CD4-positive, alpha-beta memory T cell (primary cell): ENCODE measurements at places on chromosomes 7 and 10.
A peak's percentile ranks its signal among the peaks of the same experiment; 100 is the strongest.

- no peaks in the 10 kb centered on the region for H3K27me3 ChIP-seq
- H3K27ac ChIP-seq = no peak overlapping the region
- no peak overlapping the region for H3K4me3 ChIP-seq
- no peak for DNase-seq
- H3K4me1 ChIP-seq = no peaks in the 10 kb centered on the region
Measured at GRCh38 chr7:15158141-15158810, 255.7 kb upstream of the DGKB start.

GRCh38 chr7:116502201-116503096 lies 2.9 kb downstream of the CAV2 start:
- H3K4me3 ChIP-seq = no peak overlapping the region
- DNase-seq = no peak
- no peaks in the 10 kb centered on the region for H3K36me3 ChIP-seq
- H3K27me3 ChIP-seq = peaks cover 24% of the 10 kb centered on the region
- peaks cover 18% of the 10 kb centered on the region for H3K4me1 ChIP-seq
- no peak overlapping the region for H3K27ac ChIP-seq

DNA sequence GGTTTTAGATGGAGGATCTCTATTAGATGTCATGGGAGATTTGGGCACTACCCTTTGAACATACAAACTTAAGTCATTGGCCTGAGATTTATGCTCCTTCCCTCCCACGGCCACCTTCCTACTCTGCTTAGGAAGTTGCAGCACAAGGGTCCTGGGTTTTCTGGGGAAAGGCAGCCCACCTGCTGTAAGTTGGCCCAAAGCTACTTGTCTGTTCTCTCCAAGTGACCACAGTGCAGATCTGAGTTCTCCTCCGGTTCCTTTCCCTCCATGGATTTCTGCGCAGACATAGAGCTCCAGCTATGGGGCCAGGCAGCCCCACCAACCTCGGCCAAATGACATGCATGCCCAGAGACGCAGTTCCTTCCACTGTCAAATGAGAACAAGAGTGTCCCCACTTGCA lies 12.8 kb upstream of the C10orf53 start:
- no peak overlapping the region for H3K4me3 ChIP-seq
- no peaks in the 10 kb centered on the region for H3K27me3 ChIP-seq
- no peak for DNase-seq
- H3K27ac ChIP-seq = no peak overlapping the region

DNA sequence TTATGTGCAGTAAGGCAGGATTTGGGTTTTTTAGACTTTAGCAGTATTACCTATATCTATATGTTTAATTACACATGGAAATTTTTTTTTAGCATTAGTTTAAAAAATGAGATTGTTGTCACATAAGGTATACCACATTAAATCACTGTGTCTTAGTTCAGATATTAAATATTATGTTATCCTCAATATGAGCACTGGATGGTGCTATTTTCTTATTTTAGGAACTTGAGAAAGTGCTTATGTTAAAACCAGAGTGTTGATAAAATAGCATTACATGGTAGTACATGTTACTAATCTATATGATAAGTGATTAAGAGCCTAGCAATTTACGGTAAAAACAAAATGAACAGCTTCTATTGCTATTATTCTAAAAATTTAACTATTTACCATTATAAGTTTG lies 28.8 kb downstream of the MIOS start:
- no peaks in the 10 kb centered on the region for H3K27me3 ChIP-seq
- no peak overlapping the region for H3K27ac ChIP-seq
- no peak for DNase-seq
- no peaks in the 10 kb centered on the region for H3K4me1 ChIP-seq
- H3K4me3 ChIP-seq = no peak overlapping the region
- no peaks in the 10 kb centered on the region for H3K36me3 ChIP-seq

DNA sequence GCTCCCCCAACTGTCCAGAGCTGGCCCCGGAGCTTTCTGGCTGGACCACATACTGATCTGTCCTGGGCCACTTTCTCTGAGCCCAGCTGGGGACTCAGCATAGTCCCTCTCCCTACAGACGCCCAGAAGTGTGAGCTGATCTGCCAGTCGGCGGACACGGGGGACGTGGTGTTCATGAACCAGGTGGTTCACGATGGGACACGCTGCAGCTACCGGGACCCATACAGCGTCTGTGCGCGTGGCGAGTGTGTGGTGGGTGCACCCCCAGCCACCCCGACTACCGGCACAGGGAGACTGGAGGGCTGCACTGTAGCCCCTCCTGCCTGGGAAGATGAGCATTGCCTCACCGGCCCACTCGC lies 41.8 kb downstream of the TBATA start:
- H3K27me3 ChIP-seq = no peaks in the 10 kb centered on the region
- H3K4me3 ChIP-seq = no peak overlapping the region
- H3K4me1 ChIP-seq = no peaks in the 10 kb centered on the region
- no peaks in the 10 kb centered on the region for H3K36me3 ChIP-seq
- DNase-seq = no peak

- no peak overlapping the region for H3K27ac ChIP-seq
- no peaks in the 10 kb centered on the region for H3K36me3 ChIP-seq
- H3K4me3 ChIP-seq = no peak overlapping the region
- H3K27me3 ChIP-seq = no peaks in the 10 kb centered on the region
Measured at GRCh38 chr10:97121041-97121440, 64.7 kb downstream of the SLIT1 start.

DNA sequence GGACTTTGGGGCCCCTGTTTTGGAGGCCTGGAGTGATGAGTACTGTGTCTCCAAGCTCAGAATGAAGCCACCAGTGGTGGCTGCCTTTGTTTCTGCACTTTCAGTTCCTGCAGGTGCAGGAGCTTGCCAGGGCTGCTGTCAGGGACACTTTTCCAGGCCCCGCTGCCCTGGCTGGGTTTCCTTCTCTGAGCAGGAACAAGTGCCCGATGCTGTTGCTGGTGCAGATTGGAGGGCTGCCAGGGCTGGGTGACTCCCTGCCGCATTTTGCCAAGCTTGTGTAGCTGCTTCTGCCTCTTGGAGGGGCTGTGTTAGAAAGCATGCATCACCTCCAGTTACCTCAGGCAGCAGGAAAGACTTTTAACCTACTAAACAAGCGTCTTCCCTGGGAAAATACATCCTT lies 211.1 kb downstream of the MGMT start:
- H3K4me1 ChIP-seq = no peaks in the 10 kb centered on the region
- DNase-seq = no peak
- no peaks in the 10 kb centered on the region for H3K27me3 ChIP-seq

GRCh38 chr7:85776691-85777345 lies 590.0 kb upstream of the SEMA3D start:
- no peak overlapping the region for H3K4me3 ChIP-seq
- no peak overlapping the region for H3K27ac ChIP-seq
- H3K27me3 ChIP-seq = no peaks in the 10 kb centered on the region

DNA sequence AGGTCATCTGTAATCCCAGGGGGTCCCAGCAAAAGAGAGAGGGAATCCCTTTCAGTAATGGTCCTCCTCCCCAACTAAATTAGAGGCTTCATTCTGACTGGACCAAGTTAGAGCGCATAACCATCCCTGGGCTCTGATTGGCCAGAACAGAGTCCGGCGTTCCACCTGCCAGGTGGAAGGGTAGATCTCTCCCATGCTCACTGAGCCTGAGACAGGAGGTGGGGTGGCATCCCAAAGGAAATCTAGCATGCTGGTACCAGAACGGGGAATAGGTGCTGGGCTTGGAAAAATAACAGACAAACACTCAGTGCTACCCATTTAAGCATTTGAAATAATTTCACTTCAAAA lies 21.0 kb upstream of the TSPAN33 start:
- DNase-seq = no peak
- no peak overlapping the region for H3K4me3 ChIP-seq
- no peak overlapping the region for H3K27ac ChIP-seq
- no peaks in the 10 kb centered on the region for H3K4me1 ChIP-seq

GRCh38 chr10:70967591-70968587 lies 79.5 kb upstream of the PCBD1 start:
- no peak for DNase-seq
- H3K36me3 ChIP-seq = no peaks in the 10 kb centered on the region
- H3K4me1 ChIP-seq = no peaks in the 10 kb centered on the region
- no peak overlapping the region for H3K4me3 ChIP-seq

- DNase-seq = no peak
- H3K27ac ChIP-seq = peak overlapping the region; percentile 64
- peaks cover under 1% of the 10 kb centered on the region for H3K27me3 ChIP-seq
Measured at GRCh38 chr7:5557920-5558401, 134.3 kb upstream of the TNRC18 start.

GRCh38 chr10:69123306-69123746 lies 652 bp upstream of the VPS26A start:
- peaks cover 32% of the 10 kb centered on the region for H3K4me1 ChIP-seq
- H3K27me3 ChIP-seq = no peaks in the 10 kb centered on the region
- peak overlapping the region; percentile 47 for H3K4me3 ChIP-seq
- no peak for DNase-seq
- peak overlapping the region; percentile 96 for H3K27ac ChIP-seq

GRCh38 chr10:132383101-132383500 lies 13.9 kb upstream of the PWWP2B start:
- DNase-seq = no peak
- no peak overlapping the region for H3K27ac ChIP-seq

DNA sequence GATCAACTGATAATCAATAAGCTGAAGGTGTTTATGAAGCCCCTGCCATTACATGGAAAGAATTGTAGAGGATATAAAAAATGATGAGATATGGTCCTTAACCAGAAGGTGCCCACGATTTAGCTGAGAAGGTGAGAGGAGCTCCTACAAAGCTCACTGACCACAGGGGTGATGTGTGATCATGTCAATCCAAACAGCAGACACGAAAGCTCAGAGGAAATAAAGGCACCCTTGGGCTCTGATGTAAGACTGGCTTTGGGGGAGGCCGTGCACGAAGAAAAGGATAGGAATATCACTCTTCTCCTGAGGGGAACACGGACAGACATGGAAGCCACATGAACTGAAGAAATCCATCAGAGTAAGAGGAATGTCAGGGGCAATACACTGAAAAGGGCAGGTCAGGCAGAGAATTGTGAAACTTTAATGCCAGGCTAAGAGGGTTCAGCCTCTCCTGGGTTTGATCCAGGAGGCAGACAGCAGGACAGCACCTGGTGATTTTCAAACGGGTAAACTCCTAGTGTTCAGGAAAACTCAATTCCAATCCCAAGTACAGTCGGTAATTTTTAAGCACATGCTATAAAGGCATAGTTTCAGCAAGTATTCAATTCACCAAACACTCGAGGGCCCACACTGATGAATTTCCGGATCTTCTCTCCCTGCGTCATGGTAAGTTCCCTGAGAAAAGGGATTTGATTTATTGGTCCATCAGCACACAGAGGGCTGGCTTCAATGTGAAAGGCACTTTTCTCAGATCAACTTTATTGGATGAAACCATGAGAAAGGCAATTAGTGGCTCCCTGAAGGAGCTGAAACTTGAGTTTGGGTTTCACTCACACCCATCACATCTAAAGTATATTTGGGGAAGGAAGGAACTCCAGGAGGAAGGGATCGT lies 163.8 kb downstream of the PRPF18 start:
- no peak for DNase-seq
- H3K27ac ChIP-seq = no peak overlapping the region
- H3K36me3 ChIP-seq = no peaks in the 10 kb centered on the region
- H3K27me3 ChIP-seq = no peaks in the 10 kb centered on the region
- no peaks in the 10 kb centered on the region for H3K4me1 ChIP-seq
- no peak overlapping the region for H3K4me3 ChIP-seq

GRCh38 chr7:158107806-158108205 lies 479.8 kb downstream of the PTPRN2 start:
- no peaks in the 10 kb centered on the region for H3K36me3 ChIP-seq
- no peak overlapping the region for H3K4me3 ChIP-seq
- H3K4me1 ChIP-seq = no peaks in the 10 kb centered on the region
- H3K27ac ChIP-seq = no peak overlapping the region
- no peaks in the 10 kb centered on the region for H3K27me3 ChIP-seq

DNA sequence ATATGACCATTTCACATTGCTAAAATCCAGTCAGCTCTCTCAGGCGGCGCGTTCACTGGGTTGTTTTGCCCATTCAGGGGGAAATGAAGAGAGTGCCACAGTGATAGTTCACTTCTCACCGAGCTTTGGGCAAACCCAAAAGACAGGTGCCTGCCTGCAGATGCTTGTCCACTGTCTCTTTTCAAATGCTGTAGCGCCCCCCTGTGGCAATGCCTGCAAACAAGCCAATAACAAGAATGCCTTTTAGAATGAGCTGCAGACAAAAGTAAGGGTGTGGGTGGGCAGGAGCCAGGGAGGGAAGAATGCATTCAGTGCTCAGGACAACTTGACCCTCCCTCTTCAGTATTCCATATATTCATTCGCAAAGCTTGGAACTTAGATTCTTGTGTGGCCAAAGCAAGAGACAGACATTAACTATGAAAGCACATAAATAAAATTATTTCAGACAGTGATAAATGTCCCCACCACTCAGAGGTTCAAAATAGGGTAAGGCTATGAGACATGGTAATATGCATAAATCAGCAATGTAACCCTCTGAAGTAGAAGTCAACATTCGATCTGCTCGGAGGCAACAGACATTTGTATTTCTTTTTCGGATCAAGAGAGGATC lies 86.9 kb downstream of the JAZF1 start:
- no peaks in the 10 kb centered on the region for H3K27me3 ChIP-seq
- H3K36me3 ChIP-seq = no peaks in the 10 kb centered on the region
- H3K4me1 ChIP-seq = no peaks in the 10 kb centered on the region

GRCh38 chr10:31041011-31041410 lies 9.3 kb upstream of the ZNF438 start:
- H3K4me3 ChIP-seq = no peak overlapping the region
- no peak for DNase-seq
- no peaks in the 10 kb centered on the region for H3K36me3 ChIP-seq
- no peaks in the 10 kb centered on the region for H3K4me1 ChIP-seq
- H3K27ac ChIP-seq = no peak overlapping the region

DNA sequence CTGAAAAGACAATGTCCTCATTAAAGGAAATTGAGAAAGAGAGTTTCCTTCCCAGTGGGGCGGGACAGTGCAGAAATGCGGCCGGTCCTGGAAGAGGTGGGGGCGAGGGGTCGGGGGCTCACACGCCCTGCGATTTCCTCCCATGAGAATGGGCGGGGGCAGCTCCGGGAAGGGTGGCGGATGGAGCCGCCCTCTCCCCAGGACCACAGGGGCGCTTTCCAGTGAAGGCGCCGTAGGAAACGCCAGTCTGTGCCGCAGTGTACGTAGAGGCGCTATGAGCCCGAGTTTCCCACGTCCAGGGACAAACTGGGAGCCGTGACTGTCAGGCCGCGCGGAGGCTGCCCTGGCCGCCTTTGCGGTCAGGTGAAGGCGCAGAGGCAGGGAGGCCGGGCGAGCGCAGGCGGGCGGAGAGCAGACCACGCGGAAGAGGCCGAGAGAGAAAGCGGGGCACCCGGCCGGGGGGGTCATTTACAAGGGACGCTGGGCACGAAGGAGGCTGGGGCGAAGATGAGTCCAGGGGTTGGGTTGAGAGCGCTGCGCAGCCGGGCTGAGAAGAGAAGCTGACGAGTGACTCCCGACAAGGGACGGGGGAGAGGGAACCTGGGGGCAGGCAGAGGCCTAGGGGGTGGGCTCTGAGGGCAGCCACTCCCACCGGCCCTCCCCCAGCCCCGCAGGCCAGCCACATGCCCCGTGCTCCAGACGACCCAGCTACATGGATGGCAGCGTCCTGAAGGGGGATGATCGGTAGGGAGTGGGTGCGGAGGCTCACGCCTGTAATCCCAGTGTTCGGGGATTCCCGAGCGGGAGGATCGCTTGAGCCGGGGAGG lies 45.0 kb downstream of the ALOX5 start:
- no peaks in the 10 kb centered on the region for H3K27me3 ChIP-seq
- H3K27ac ChIP-seq = peak overlapping the region; percentile 82
- peak; percentile 43 for DNase-seq
- H3K36me3 ChIP-seq = no peaks in the 10 kb centered on the region
